Activated gamma-delta T cell treated with Interleukin-2 at 50 U/mL for 16 hours (primary cell): ENCODE measurements at places on chromosomes 16 and 17.

- DNase-seq = no peak
Measured at GRCh38 chr16:81477697-81478693, 33.4 kb downstream of the CMIP start.

- no peak for DNase-seq
Measured at GRCh38 chr17:5694551-5694950, 110.2 kb upstream of the NLRP1 start.

GRCh38 chr16:25035494-25036405, 20.6 kb upstream of the ARHGAP17 start:
- DNase-seq = no peak

DNA sequence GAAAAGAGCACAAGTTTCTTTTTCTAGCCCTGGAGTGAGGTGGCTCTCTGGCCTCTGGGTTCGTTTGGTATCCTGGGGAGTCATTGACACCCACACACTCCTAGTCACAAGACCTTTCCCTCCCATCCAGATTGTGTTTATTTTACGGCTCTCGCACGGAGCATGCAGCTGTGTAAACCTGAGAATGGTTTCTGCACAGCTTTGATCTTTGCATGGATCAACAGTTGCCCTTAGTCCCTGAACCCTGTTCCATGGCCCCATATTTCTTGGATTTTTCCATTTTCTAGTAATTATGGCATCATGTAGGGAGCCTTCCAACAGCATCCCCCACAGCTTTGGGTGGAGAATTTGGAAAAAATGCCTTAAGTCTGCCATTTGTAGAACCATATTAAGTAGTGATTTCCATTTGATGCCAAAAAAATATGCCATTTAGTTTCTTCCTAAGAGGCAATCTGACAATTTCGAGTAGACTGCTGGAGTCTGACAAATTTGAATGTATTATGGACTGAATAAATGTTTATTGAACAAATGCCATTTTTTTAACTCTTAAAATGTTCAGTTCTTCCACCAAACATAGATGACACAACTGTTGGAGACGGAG, 197.7 kb downstream of the WWOX start:
- DNase-seq = no peak

DNA sequence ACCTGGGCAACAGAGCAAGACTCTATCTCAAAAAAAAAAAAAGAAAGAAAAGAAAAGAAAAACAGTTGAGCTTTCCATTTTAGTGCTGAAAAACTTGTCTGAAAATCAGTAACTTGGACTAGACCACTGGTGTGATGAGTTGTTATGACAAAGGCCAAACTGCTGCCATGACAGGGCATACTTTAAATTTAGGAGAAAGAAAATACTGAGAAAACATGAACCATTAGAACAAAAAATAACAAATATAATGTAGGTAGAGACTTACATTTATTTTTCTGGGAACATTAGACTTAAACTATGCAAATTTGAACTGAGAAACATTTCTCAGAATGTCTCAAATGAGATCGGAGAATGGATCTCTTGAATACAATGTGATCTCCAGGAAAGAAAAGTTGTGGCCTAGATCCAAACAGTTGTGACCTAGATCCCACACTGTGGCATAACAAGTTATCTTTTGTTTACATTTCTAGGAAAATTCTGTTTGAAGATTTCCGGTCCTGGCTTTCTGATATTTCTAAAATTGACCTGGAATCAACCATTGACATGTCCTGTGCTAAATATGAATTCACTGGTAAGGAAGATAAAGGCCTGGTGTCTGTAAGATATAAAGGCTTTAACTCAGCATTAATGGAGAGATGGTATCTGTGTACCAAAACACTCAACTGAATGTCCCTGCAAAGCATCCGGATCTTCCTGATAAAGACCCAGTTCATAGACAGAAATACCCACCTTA, 10.9 kb downstream of the OGFOD1 start:
- DNase-seq = no peak
